ENCODE measurements at places on chromosomes 5 and 9.

DNA sequence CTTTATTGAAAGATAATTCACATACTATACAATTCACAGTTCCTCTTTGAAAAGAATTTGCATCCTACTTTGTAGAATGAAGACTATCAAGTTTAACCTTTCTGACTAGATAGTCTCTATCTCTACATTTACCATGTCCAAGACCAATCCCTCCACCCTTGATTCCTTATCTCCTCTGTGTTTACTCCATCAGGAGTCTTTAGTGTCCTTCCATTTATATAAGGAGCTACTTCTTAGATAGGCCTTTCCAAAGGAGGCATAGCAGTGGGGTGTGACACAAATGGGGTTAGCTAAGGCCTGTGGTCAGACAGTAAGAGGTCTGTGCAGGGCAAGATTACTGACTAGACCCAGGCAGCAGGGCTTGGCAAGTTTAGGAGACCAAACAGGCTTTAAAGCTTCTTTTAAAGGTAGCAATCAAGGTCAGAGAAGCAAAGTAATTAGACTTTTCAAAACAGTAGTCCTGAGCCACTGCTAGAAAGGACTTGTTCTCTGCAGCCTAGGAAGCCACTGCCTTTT lies 11.1 kb upstream of the DMXL1 start:
- DNase-seq: no peak

DNA sequence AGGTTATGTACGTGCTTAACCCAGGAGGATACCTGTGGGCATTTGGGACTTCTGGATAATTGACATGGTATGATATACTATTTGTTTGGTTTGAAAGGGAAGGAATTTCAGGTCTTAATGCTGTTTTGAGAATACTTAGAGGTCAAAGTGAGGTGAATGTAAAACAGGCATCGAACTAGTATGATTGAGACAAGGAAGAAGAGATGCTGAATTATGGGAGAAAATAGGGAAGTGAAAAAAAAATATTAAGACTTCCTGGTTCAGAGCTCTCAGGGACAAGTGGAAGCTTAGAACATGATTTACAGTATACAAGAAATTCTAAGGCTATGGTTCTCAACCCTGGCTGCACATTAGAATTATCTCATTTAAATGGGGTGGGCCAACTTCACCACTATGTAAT lies 115.3 kb downstream of the CD180 start:
- DNase-seq: no peak

DNA sequence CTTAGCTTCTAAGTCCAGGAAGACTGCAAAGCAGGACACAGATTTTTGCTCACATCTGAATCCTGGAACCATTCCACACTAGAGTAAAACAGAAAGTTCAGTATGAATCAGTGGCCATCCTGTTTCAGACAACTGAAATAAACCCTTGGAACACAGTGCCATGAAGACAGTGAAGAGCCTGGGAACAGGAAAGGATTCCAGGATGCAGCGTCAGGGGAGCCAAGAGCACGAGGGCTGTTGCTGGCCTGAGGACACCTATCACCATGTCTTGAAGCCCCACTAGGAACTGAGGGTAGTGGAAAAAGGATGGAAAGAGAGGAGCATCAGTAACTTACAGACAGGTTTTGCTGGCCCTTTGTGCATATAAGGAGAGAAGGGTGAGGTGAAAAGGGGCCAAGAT lies 115.3 kb upstream of the FSTL4 start:
- no peak for DNase-seq

- DNase-seq: no peak
Observed at GRCh38 chr5:60611099-60611740, 88.7 kb downstream of the DEPDC1B start.

DNA sequence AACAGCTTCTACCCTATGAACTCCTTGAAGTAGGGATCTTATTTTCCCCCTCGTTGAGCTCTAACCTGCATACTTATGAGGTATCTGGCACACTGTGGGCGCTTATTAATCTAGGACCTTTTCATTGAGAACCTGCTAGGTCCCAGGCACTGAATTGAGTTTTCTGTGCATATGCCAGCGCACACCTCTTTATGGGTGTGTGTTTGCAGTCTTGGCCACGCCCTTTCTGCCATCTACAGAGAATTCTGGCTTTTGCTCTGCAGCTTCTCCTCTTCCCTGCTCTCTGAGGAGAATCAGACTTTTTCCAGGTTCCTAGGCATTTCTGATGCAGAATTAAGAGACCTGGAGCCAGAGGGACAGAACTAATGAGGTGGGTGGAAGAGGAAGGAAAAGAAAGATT lies 25.4 kb upstream of the SSBP2 start:
- DNase-seq: no peak

DNA sequence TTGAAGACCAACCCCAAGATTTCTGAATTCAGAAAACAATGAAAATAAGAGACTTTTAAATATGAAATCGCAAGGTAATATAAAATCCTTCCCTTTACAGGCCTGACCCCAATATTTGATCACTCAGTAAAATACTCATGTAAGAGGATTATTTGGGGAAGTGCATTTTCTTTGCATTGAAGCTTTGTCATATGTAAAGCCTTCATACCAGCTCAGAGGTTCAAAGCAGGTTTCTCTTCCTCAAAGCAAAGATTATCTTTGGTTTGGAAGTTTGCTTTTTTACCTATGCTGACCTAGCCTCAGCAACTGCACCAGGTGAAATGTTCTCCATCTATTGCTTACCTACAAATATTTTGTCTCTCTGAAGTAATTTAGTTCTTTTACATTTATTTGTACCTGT lies 106.5 kb upstream of the PARP8 start:
- no peak for DNase-seq

DNA sequence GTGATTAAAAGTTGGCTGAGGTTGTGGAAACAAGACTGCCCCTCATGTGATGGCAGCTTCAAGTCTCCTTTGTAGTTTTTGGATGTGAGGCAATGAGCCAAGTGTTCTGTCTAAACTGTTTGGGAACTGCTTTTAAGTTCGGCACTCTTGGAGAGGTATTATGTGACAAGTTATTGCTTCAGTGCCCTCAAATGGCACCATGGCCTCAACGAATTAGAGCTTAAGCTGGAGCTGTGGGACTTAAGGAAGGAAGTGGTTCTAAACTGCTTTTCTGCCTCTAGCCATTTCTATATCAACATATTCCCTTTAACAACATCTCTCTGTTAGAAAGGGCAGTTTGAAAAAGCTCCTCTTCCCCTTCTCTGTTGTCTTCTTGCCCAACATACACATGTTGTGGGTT lies 227.7 kb downstream of the RFK start:
- DNase-seq: no peak

GRCh38 chr5:92371889-92372235 lies 988.7 kb upstream of the ARRDC3 start:
- no peak for DNase-seq

DNA sequence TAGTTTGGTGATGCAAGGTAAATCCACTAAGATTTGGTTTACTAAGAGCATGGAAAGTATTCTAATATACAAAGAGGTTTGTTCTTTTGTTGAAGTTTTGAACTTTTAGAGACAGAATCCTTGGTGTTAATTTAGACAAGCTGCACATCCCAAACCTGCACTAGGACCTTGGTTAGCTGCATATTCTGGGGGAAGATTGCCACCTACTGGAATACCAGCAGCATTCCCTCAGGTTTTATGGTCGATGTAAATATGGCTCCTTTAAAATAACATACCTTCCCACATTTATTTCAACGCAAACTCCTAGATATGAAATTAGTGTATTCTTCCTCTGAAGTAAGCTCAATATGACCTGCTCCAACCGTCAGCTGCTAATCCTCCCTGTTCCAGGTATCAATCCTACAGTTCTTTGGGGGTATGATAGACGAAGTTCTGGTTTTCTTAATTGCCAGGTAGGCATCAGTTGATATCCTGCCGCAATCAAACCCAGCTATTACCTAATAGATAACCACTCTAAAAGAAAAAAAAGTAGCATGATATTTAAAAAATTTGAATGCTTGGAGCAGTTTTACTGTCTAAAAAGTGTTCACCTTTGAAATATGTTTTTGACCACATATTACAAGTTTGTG lies 624.1 kb downstream of the ISL1 start:
- DNase-seq: no peak

- no peak for DNase-seq
Observed at GRCh38 chr5:2374703-2375102, 376.8 kb downstream of the IRX2 start.

- DNase-seq: no peak
Observed at GRCh38 chr9:21322911-21323461, 12.2 kb downstream of the KLHL9 start.

- DNase-seq: no peak
Observed at GRCh38 chr5:109411627-109412026, 1.9 kb upstream of the PJA2 start.

GRCh38 chr9:105024529-105024928 lies 96.6 kb upstream of the ABCA1 start:
- no peak for DNase-seq

DNA sequence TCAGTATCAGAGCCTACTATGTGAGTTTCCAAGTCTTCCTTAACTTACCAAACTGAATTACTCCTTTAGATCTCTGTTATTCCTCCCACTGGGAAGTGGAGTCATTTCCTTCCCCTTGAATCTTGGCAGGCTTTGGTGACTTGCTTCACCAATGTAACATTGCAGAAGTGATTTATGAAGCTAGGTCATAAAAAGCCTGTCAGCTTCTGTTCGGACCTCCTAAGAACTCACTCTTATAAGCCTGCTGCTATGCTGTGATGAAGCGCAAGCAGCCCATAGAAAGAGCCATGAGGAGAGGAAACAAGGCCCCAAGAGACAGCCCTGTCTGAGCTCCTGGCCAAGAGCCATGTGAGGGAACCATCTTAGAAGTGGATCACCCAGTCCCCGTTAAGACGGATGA lies 14.2 kb upstream of the FOXB2 start:
- no peak for DNase-seq

DNA sequence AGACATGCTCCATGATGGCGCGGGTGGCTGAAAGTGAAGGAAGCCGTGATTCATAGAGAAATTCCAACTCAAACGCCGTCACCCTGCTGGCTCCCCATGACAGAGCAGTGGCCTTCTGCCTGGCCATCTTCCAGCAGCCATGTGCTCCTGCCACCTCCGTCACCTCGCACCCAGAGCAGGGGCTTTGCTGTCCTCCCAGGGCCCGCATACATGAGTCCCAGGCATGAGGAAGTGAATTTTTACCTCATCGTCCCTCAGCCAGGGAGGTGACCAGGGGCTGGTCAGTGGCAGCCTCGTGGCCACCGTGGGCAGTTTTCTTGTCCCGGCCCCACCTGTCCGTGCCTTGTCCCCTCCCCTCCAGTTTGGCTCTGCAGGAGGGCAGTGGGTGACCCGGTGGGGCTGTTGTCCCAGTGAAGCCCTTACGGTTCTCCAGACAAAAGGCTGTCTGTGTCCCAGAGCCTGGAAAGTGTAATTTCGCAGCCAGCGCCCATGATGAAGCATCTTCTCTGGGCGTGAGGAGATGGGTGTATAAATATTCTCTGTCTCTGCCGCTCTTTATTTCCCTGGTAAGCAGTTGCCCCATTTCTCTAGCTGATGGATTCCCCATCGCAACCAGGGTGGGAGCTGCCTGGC lies 124.0 kb upstream of the LMX1B start:
- no peak for DNase-seq

DNA sequence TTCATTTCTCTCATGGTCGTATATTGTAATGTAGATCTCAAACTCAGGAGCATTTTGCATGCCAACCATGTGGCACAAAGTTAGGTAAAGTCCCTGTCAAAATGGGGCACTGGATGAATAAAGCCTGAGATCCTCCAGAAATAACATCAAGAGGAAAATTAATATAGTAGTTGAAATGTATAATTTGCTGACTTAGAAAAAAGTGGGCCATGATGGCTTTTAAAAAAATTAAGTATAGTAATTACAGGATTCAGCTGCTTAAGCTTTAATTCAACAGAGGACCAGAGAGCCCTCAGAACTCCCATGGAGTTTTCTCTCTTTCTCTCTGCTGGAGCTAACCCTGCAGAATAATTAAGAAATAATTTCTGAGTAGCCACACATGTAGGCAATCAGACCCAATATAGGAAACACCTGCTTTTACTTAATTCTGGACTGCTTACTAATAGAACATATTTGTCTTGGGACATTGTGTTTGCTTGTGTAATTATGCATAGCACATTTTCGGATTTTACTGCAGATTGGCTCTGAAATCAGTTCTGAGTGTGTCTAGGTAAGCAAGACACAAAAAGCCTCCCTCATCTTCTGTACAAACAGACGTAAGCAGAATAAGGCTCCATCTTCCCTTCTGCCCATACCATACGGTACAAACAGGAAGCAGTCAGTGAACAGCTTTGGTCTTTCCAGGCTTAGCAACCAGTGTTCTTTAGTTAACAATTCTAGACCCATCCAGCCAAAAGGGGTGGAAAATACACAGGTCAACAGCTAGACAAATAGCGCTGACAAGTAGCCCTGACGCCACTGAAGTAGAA lies 26.5 kb upstream of the PCSK1 start:
- DNase-seq: no peak

- no peak for DNase-seq
Observed at GRCh38 chr5:63085561-63085960, 506.9 kb downstream of the LRRC70 start.

DNA sequence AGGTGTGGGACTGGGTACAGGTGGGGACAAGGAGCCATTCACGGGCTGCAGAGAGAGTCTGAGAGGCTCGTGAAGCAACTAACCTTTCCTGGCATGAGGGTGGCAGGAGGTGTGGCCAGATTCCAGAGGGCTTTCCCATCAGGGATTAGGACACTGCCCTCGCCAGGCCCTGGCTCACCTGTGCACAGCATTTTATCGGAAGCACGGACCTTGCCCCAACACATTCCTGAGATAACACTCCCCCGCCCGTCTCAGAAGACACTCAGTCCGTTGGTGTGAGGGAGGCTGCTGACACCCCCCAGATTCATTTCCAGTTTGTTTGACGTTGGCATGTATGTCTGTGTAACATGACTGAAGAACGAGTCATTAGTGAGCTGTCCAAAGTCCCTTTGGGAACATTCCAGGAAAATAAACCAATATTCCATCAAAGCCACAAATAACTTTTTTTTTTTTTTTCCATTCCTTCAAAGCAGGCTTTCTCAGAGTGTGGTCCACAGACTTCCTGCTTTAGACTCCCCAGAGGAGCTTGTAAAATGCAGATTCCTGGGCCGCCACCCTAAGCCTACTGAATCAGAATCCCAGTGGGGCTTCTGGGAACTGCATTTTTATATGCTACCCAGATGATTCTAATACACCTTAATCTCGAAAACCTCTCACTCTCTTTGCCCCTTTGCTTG lies 23.4 kb downstream of the WWC1 start:
- no peak for DNase-seq

- no peak for DNase-seq
Observed at GRCh38 chr5:17190242-17190778, 27.1 kb upstream of the BASP1 start.

- DNase-seq: no peak
Observed at GRCh38 chr5:26645659-26646058, 392.7 kb downstream of the CDH9 start.

DNA sequence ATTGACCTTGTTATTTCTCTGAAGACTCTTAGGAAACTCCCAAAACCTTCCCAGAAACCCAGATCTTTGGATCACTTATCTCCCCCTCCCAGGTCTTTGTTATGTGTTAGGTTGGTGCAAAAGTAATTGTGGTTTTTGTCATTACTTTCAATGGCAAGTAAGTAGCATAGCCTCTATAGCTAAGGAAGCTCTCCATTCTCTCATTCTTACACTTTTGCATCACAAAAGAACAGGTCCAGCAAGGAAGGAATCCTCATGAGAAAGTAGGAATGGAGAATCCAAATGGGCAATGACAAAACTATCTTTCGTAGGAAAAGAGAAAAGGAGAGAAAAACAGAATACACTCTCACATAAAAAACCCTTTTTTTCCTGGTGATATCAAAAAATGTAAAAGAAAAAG lies 81.3 kb upstream of the ELAVL2 start:
- no peak for DNase-seq

All from stimulated activated CD4-positive, alpha-beta T cell treated with anti-CD3 and anti-CD28 coated beads, Interleukin-1b, Interleukin-23, amount 100 ng/mL, for 48 hours (primary cell).